HFFc6 (cell line): ENCODE measurements at places on chromosomes 4 and X. TPM values are rescaled to one million over a fixed set of nuclear protein-coding genes. Genes with fewer than 3 reads are reported as not detected.

GRCh38 chr4:188175288-188175687 is 36.0 kb downstream of the TRIML1 start:
- H3K4me1 ChIP-seq = no peaks in the 10 kb centered on the region; the same call in 1 of the 2 replicates
- H3K27ac ChIP-seq = no peak overlapping the region
- no peak for DNase-seq
- no peak overlapping the region for H3K4me3 ChIP-seq
- no peaks in the 10 kb centered on the region for H3K27me3 ChIP-seq
- H3K36me3 ChIP-seq = no peaks in the 10 kb centered on the region

DNA sequence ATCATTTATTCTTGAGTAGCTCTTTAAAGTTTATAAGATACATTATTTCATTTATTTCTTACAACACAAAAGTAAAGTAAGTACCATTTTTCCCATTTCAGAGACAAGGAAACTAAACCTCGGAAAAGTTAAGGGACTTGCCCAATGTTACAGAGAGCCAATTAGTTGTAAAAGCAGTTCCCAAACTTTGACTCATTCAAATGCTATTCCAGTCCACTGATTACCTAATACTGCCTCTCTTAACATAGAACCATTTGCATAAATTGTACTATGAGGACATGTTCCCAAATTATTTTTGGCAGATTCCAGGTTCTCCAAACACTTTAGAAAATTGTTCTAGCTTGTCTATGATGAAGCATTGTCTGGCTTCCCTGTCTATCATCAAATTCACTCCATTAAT is 45.6 kb upstream of the GRIA3 start:
- H3K27ac ChIP-seq = no peak overlapping the region
- no peaks in the 10 kb centered on the region for H3K4me1 ChIP-seq
- H3K4me3 ChIP-seq = no peak overlapping the region
- DNase-seq = peak; percentile 34

GRCh38 chrX:147891896-147892295 is 19.8 kb upstream of the FMR1 start:
- H3K4me3 ChIP-seq = no peak overlapping the region
- H3K4me1 ChIP-seq = no peaks in the 10 kb centered on the region; the same call in 1 of the 2 replicates
- DNase-seq = peak; percentile 0
- H3K27ac ChIP-seq = no peak overlapping the region
- H3K27me3 ChIP-seq = no peaks in the 10 kb centered on the region; the same call in 1 of the 2 replicates

DNA sequence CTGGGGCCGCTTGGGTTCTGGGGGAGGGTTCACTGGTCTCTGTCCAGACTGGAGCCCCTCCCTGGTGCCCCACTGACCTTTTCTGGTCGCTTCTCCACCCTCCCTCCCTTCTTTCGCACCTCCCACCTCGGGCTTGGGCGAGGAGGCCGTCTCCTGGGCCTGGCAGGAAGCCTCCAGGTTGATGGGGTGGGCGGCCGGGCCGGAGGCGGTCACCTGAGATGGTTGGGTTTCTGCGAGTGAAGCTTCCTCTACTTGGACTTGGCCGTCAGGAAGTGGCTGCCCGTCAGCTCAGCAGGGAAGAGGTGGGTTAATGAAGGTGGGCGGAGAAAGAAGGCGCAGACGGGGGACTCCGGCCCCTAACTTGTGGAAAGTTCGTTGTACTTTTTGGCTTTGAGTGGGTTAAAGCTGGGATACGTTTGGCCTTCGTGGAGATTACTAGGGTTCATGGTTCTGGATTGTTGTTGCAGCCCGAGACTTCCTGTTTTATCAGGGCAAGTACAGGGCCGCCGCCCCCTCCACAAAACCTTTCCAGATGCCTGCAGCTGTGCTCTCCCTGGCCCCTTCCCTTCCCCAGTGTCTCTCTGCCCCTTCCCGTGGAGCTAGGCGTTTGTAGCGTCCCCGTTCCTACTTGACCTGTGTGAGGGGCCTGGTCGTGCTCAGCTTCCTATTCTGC is 1.2 kb downstream of the AKAP17A start:
- peaks cover 1% of the 10 kb centered on the region; the same call in 1 of the 2 replicates for H3K27me3 ChIP-seq
- peak overlapping the region; percentile 95 for H3K4me3 ChIP-seq
- peaks cover 9% of the 10 kb centered on the region for H3K36me3 ChIP-seq
- peaks cover 8% of the 10 kb centered on the region; the same call in 1 of the 2 replicates for H3K4me1 ChIP-seq
- peak overlapping the region; percentile 95 for H3K27ac ChIP-seq

GRCh38 chr4:66911880-66912279 is 633.4 kb downstream of the CENPC start:
- H3K4me3 ChIP-seq = no peak overlapping the region
- no peak for DNase-seq
- no peaks in the 10 kb centered on the region; the same call in 1 of the 2 replicates for H3K27me3 ChIP-seq
- H3K4me1 ChIP-seq = no peaks in the 10 kb centered on the region
- H3K36me3 ChIP-seq = no peaks in the 10 kb centered on the region

- H3K27me3 ChIP-seq = no peaks in the 10 kb centered on the region
- no peak overlapping the region for H3K27ac ChIP-seq
- H3K4me3 ChIP-seq = no peak overlapping the region
- H3K36me3 ChIP-seq = no peaks in the 10 kb centered on the region
- DNase-seq = no peak
- H3K4me1 ChIP-seq = no peaks in the 10 kb centered on the region
These were observed 89.4 kb upstream of the IL13RA1 start for GRCh38 chrX:118637997-118638396.

GRCh38 chr4:75629239-75629638 is 1.1 kb downstream of the CDKL2 start:
- DNase-seq = no peak
- H3K36me3 ChIP-seq = no peaks in the 10 kb centered on the region
- peaks cover 17% of the 10 kb centered on the region for H3K4me1 ChIP-seq

DNA sequence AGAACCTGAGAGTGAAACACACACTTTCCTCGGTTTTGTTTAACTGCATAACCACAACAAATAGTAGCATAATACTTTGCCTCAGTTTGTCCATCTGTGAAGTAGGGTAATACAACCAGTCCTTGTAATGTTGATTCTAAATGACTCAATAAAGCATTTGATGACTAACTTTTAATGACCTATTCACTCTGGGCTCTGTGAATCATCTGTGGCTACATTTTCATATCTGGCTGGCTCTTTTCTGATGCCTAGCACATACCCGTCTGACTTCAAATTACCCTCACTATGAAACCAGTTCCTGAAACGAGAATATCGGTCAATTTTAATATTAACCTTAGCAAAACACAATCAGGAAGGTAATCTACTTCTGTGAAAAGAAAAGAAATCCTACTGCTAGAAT is 151.0 kb downstream of the SH2D1A start:
- no peak overlapping the region for H3K4me3 ChIP-seq
- H3K27me3 ChIP-seq = no peaks in the 10 kb centered on the region; the same call in 1 of the 2 replicates
- DNase-seq = peak; percentile 2
- H3K27ac ChIP-seq = no peak overlapping the region

- H3K27ac ChIP-seq = peak overlapping the region; percentile 82
- peaks cover 51% of the 10 kb centered on the region for H3K4me1 ChIP-seq
- H3K27me3 ChIP-seq = peaks cover 1% of the 10 kb centered on the region; the same call in 1 of the 2 replicates
- no peaks in the 10 kb centered on the region for H3K36me3 ChIP-seq
- peak; percentile 83 for DNase-seq
These were observed 137.3 kb upstream of the FTHL17 start for GRCh38 chrX:31209005-31209628.

DNA sequence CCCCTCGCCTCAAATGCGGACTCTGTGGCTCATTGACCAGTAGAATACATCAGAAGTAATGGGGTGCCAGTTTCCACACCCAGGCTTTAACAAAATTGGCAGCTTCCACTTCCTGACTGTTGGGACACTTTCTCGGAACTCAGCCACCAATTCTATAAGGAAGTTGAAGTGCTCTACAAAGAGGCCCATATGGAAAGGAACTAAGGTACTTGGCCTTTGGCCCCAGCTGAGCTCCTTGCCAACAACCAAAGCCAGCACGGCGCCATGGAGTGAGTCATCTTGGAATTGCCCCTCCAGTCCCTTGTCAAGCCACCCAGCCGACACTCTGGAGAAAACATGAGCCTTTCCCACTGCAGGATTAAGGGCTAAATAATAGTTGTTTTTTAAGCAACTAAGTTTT is 262.2 kb upstream of the INTU start:
- no peak overlapping the region for H3K27ac ChIP-seq
- DNase-seq = no peak
- H3K27me3 ChIP-seq = no peaks in the 10 kb centered on the region; the same call in 1 of the 2 replicates
- H3K36me3 ChIP-seq = no peaks in the 10 kb centered on the region

DNA sequence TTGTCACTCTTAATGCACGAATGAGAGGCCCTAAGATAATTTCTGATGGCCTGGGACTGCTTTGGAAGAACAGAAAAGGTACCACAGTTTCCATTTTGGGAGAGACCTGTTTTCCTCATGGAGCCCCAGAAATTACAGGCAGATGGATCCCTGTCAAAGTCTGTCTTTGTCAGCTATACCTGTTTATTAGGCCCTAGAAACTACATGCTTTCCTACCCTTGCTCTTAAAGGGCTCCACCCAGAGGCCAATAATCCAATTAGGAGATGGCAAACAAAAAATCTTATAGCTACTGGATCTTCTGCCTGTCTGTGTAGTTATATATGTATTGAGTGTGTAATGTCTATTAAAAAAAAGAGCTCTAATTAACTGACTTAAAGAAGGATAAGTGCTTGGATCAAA is 141.3 kb downstream of the NR3C2 start:
- H3K27me3 ChIP-seq = no peaks in the 10 kb centered on the region
- no peak overlapping the region for H3K4me3 ChIP-seq
- H3K4me1 ChIP-seq = no peaks in the 10 kb centered on the region
- H3K36me3 ChIP-seq = peaks cover 5% of the 10 kb centered on the region; the same call in 1 of the 2 replicates

DNA sequence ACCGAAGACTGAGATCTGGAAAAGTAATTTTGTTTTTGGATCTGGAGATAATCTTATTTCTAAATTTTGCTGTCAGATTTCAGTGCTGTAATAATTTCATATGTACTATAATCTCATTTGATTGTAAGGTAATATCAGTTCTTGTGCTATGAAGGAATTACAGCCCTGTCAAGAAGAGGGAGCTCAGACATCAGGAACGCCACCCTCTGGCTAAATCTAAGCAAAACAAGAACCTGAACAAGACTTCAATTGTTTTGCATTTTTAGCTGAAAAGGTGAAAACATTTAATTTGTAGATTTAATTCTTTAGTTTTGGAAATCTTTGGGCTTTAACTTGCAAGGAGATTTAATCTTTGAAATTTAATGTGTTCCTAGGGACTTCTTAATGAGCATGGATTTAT is 525.4 kb upstream of the HS3ST1 start:
- no peak overlapping the region for H3K4me3 ChIP-seq
- no peaks in the 10 kb centered on the region for H3K4me1 ChIP-seq
- DNase-seq = no peak
- H3K27ac ChIP-seq = no peak overlapping the region
- no peaks in the 10 kb centered on the region for H3K36me3 ChIP-seq
- no peaks in the 10 kb centered on the region for H3K27me3 ChIP-seq

GRCh38 chrX:70554523-70554922 is 109.9 kb downstream of the DLG3 start:
- no peak for DNase-seq
- no peaks in the 10 kb centered on the region for H3K4me1 ChIP-seq
- H3K27me3 ChIP-seq = peaks cover 2% of the 10 kb centered on the region
- H3K36me3 ChIP-seq = no peaks in the 10 kb centered on the region
- H3K27ac ChIP-seq = no peak overlapping the region

Gene GLRB
- 6.1 to 11.4 TPM (median 8.3 TPM) in 3 replicates for total RNA-seq

Gene QRFPR
- not detected in 3 replicates for total RNA-seq

Gene GNRHR
- total RNA-seq = not detected in 3 replicates

Gene SYTL4
- 6.4 to 8.3 TPM (median 6.8 TPM) in 3 replicates for total RNA-seq

Gene SSR4
- 183 to 302 TPM (median 276 TPM) in 3 replicates for total RNA-seq
